A549 treated with AZD2906 at 1 μM for 4 hours (cell line): ENCODE measurements at places on chromosomes 11 and 22. TPM values are rescaled to one million over a fixed set of nuclear protein-coding genes. Genes with fewer than 3 reads are reported as not detected.

OR8G5 gene
- total RNA-seq: not detected in 5 replicates

CHEK2 gene
- total RNA-seq: 8.6 to 10.6 TPM (median 9.6 TPM) in 5 replicates

PARVG gene
- total RNA-seq: not detected in 5 replicates

SERPIND1 gene
- 0.02 to 0.03 TPM in 2 of 5 replicates, not detected in the others for total RNA-seq

PRODH gene
- 1.2 to 2.2 TPM (median 1.7 TPM) in 5 replicates for total RNA-seq

CXCR5 gene
- 0.09 to 0.19 TPM (median 0.14 TPM) in 5 replicates for total RNA-seq

MUC2 gene
- total RNA-seq: 0.04 to 0.24 TPM (median 0.12 TPM) in 5 replicates

MAPK8IP2 gene
- 2.6 to 3.9 TPM (median 3.8 TPM) in 5 replicates for total RNA-seq
